ENCODE measurements at places on chromosomes 1 and 21.

GRCh38 chr1:91846007-91846638, 39.8 kb downstream of the TGFBR3 start:
- DNase-seq = peak; percentile 79

DNA sequence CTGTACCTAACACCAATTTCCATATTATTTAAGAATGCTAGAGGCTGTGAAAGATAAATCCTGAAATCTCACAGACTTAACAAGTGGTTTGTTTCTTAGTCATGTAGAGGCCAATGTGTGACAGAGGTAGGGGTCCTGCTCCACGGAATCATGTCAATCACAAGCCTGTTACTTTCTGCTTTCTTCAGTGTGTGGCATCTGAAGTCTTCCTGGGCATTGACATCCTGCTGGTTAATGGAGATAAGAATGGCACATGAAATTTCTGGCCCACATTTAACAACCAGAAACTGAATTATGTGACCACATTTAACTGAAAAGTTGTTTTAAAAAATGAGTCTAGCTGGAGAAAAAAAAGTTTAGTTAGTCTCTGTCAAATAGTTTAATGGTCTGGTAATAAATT, 68.3 kb upstream of the PLA2G4A start:
- no peak for DNase-seq

- no peak for DNase-seq
Measured at GRCh38 chr1:20885121-20885520, 98.0 kb upstream of the HP1BP3 start.

GRCh38 chr1:118339400-118340124, 154.5 kb upstream of the SPAG17 start:
- DNase-seq = no peak

DNA sequence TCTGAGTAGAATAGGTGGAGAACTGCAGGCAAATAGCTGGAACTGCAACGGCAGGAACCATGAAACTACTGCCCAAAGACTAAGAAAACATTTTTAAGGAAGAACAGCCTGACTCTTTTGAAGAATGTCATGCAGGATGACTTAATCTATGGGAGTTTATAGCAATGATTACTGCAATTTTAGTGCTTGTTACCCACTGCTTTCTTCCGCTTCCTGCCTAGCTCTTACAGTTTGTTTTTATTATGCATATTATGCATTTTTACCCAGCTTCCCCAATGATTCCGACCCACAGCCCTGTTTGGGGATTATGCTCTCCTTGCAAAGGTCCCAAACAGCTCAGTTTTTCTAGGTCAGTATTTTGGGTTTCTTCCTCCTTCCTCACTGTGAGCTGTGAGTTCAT, 71.2 kb downstream of the PCNX2 start:
- DNase-seq = no peak

GRCh38 chr1:177429234-177429633, 258.5 kb downstream of the BRINP2 start:
- no peak for DNase-seq

DNA sequence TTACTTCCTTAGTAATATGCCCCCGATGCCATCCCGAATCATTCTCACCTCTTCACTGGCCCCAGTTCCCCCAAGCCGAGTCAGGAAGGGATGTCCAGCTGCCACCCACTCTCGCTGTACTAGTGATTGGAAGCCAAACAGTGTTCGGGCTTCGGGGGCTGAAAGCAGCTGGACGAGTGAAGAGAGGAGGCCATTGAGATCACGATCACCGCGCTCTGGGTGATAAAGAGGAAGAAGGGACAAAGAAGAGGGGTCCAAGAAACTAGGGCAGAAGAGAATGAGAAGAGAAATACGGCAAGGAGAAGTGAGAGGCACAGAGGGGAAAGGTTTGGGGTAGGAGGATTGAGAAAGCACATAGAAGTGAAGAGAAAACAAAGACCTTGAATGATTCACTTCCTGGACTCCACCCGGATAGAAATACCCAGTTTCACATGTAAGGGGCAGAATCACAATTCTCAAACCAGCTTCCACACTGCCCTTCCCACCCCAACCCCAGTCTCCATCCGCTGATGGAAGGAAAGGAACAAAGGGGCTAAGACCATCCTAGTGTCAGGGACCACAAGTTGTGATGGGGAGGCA, 3.7 kb upstream of the SF3B4 start:
- no peak for DNase-seq

GRCh38 chr1:15153184-15153841, at the start of gene TMEM51:
TSS of gene TMEM51 (plus strand) at chr1:15153747. CDS start at chr1:15215088, 61,341 bp downstream.
- no peak for DNase-seq

DNA sequence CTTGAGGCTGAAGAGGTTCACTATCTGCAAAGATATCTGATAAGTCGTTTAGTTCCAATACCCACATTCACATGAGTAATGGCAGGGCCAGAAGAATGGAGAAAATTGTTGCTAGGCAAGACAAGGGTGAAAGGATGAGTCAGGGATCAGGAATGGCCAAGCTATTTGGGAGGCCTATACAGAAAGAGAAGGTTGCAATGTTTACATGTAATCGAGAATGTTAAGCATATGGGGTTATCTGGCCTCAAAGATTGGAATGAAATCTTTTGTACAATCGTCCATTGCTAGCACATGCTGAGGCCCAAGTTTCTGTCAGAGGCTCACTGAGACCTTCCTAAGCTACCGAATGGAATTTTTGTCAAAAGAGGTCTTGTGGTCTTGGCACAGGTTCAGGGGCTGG, 299.9 kb upstream of the PLD5 start:
- DNase-seq = no peak

GRCh38 chr1:84379138-84379916, 19.0 kb upstream of the DNASE2B start:
- DNase-seq = no peak

GRCh38 chr1:27429029-27429425, 36.6 kb downstream of the GPR3 start:
- DNase-seq = no peak

- no peak for DNase-seq
Measured at GRCh38 chr1:185775501-185775900, 41.3 kb downstream of the HMCN1 start.

DNA sequence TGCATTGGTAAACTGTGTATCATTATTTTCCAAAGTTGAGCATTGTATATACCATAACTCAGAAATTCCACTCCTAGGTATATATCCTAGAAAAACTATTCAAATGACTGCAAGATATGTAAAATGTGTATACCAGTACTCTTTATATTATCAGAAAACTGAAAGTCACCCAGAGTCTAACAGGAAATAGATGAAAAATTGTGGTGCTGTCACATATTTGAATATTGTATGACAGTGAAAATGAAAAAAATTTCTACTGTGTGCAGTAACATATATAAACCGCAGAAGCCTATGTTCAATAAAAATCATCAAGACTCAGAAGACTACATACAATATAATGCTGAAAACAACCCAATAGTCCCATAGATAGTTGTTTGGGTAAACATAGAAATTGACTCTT, 74.4 kb upstream of the LYPLAL1 start:
- no peak for DNase-seq

GRCh38 chr1:17119773-17120480, 676 bp upstream of the PADI2 start:
- DNase-seq = no peak

- no peak for DNase-seq
Measured at GRCh38 chr1:147892731-147893214, 9.8 kb upstream of the GJA8 start.

DNA sequence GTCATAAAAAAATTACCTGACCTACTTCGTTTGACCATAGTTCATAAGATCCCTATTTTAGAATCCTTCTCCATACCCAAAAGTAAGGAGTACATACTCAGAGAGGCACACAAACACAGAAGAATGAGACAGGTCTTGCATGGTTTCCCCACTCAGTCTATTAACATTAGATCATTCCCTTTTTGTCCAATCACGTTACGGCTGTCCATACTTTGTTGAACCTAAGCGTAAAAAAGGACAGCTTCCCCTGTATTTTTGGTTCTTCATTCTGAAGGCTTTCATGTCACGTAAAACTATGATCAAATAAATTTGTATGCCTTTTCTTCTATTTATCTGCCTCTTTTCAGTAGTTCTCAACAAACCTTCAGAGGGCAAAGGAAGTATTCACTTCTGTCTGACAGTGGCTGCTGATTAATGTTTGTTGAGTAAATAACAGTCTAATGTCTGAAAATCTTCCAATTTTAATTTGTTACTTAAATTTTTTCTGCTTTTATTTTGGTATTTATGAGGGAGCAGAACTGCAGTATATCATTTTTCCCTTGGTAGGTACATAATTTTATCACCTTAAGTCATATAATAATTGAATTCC, 16.4 kb downstream of the PKN2 start:
- no peak for DNase-seq

DNA sequence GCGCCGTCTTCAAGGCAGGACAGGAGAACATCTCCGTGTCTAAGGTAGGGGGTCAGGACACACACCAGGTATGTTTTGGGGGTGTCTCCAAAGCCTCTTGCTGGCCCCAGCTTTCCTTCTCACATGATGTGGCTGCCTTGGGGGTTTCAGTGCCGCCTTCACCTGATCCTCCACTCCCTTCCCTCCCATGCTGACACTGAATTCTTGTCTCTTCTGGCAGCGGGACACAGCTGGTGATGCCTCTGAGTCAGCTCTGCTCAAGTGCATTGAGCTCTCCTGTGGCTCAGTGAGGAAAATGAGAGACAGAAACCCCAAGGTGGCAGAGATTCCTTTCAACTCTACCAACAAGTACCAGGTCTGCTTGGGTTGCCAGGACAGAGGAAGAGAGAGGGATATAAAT, 13.5 kb downstream of the ATP1A2 start:
- DNase-seq = no peak

GRCh38 chr21:33931799-33932390, 16.3 kb upstream of the ATP5PO start:
- no peak for DNase-seq

GRCh38 chr1:209375671-209376365, 207.7 kb upstream of the CAMK1G start:
- DNase-seq = no peak

GRCh38 chr1:223622132-223622842, 43.2 kb downstream of the CAPN8 start:
- DNase-seq = no peak

- no peak for DNase-seq
Measured at GRCh38 chr1:180773210-180773865, 139.4 kb upstream of the KIAA1614 start.

- no peak for DNase-seq
Measured at GRCh38 chr1:82542766-82543165, 742.0 kb downstream of the ADGRL2 start.

- DNase-seq = no peak
Measured at GRCh38 chr1:154474802-154475201, 27.2 kb upstream of the TDRD10 start.

GRCh38 chr1:16458831-16459230, 18.3 kb downstream of the NECAP2 start:
- no peak for DNase-seq
